Occipital lobe (tissue), 3 donors: ENCODE measurements at places on chromosomes 3 and 15. TPM values are rescaled to one million over a fixed set of nuclear protein-coding genes. Genes with fewer than 3 reads are reported as not detected.

- DNase-seq, result no peak
Measured at GRCh38 chr3:123376451-123377242, 72.2 kb downstream of the ADCY5 start.

DNA sequence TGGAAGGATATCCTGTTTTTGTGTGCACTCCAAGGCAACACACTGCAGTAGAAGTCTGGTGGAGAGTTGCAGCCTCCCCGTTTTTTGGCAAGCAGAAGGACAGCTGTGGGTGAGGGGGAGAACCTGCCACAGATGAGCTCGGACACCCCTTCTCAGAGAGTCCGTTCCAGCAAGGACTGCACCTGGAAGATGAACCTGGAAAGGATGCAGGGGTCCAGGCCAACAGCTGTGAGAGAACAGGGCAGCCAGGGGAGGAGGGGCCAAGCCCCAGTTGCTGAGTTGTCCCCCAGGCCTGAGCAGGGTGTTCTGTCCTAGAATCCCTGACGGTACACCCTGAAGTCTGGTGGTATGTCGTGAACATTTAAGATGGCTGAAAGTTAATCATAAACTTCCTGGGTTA lies 30.2 kb downstream of the ZXDC start:
- no peak for DNase-seq

- no peak for DNase-seq
Measured at GRCh38 chr3:38332201-38332600, 14.4 kb upstream of the XYLB start.

- no peak for DNase-seq
Measured at GRCh38 chr3:63061449-63061848, 186.2 kb upstream of the CADPS start.

The CCDC39 gene
- 0.62 TPM for total RNA-seq

- no peak for DNase-seq
Measured at GRCh38 chr15:65032801-65033537, 3.5 kb upstream of the MTFMT start.

The RBMS3 gene
- 19.8 TPM for total RNA-seq

The MESP1 gene
- 1.6 TPM for total RNA-seq

DNA sequence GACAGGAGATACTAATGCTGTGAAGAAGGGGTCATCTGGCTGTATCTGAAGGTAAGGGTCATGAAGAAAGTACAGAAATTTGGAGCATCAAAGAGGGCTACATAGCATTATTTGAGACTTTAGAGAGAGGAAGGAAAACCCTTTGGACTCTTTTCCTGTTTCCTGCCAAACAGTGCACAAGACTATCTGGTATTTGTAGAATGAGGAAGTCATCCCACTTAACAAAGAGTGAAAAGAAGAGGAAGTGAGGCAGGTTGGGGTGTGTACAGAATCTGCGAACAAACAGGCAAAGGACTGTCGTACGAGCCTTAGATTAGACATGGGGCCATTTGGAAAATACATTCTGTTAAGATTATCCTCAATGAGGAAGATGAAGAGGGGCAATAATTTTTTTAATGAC lies 546.8 kb upstream of the EPHA6 start:
- no peak for DNase-seq

The TMCO5A gene
- not detected for total RNA-seq

DNA sequence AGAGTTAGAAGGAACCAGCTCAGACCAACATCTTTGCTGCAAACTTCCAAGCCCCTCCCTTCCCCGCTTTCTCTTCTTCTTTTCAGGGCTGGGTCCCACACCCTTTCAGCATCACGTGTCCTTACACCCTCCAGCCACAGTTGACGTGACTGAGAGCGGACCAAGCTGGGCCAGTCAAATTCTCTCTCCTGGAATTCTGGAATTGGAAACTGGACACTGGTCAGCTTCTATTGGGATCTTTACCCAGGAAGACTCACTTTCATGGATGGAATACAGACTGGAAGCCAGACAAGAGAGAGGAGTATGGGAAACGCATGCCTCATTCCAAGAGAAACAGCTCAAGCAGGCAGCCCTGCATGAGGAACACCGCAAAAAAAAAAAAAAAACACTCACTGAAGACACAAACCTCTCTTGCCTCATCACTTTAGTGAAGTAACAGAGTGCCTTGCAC lies 12.4 kb upstream of the TPM1 start:
- DNase-seq, result no peak
